ENCODE measurements at places on chromosomes 13 and 19.

DNA sequence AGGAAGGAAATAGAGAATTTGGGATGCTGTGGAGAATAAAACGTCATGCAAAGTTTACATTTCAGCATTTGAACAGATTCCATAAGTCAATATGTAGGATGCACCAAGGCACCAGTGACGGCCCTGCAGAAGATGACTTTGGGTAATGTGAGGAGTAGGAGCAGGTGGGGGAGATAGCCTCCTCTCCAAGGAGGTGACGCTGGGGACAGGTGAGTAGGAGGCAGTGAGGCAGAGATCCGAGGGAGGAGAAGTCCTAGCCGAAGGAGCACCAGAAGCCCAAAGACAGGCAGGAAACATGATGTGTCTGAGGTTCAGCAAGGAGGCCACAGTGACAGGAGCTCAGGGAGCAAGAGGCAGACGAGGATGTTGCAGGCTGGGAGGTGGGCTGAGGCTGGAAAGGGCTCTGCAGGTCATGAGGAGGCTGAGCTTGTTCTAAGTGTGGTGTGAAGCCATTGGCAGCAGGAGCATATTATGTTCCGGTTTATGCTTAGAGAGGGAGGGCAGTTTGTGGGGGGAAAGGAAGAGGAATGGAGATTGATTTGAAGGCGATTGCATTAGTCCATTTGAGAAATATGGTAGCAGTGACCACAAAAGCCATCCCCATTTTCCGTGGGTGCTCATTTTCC is 55.7 kb upstream of the C1QTNF9 start:
- no peak for DNase-seq

DNA sequence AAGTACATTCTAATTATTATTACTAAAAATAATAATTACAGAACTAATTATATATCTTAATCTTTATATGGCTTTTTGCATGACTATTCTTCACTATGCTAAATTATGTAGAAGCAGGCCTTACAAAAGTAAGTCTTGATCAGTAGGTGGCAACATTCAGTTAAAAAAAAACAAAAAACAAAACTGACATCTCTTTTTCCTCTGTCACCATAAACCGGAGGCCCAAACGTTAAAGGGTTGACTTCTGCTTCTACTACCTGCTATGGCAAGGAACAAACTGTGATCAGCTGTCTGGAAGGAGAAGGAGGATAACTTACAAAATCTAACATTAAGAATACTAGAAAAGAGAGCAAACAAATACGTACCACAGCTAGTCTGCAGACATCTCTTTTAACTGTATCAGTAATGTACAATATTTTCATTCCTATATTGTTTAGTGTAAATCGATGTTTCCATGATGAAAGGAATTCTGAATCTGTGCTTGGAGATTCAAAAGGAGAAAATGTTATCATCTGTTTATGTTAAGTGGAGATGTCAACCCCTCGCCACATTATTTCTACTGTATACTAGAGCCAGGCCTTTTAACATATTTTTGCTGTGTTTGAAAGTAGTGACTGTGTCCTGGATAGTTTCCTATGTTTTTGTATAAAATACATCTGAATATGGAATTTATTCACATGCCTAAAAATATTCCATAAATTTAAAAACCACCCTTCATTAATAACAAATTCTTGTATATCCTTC is 1525.4 kb downstream of the SLITRK1 start:
- DNase-seq = no peak

- DNase-seq = no peak
Observed at GRCh38 chr19:39936622-39937021, 2.2 kb upstream of the FCGBP start.

DNA sequence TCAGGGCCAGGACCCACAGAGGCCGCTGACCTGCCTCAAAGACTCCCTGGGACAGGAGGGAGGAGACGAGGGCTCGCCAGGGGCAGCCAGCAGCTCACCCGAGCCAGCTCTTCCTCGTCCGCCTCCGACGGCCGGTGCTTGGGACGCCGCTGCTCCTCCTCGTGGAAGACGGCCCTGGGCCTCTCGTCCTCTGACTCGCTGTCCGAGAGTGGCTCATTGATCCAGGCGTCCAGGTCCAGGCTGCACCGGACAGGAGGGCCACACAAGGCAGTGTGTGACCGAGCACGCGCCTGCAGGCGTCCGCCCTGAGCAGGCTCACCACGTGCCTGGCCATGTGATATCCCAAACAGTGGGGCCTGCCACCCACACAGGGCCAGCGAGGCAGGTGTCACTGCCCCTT is 19.8 kb downstream of the IZUMO4 start:
- no peak for DNase-seq

GRCh38 chr13:23619068-23619855 is 49.0 kb downstream of the TNFRSF19 start:
- no peak for DNase-seq

GRCh38 chr13:30253830-30254229 is 53.5 kb downstream of the KATNAL1 start:
- no peak for DNase-seq

- DNase-seq = no peak
Observed at GRCh38 chr13:46267166-46267565, 55.4 kb downstream of the LRRC63 start.

DNA sequence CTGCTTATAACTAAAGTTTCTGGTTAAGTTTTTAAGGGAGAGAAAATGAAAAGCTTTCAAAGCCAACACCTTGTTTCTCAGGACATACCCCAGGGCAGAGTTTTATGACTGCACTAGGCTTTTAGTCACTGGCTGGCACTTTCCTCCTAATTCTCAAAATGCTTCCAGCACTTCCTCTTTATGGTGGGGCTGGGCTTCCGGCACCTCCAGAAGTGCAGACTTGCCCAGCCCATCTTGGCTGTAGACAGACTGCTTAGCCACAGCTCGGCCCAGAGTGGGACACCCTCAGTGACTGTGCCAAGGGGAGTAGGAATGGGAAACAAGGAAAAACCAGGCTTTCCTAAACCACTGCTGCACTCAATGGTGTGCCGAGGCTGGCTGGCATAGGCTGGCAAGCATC is 23.2 kb upstream of the GTF3A start:
- no peak for DNase-seq

DNA sequence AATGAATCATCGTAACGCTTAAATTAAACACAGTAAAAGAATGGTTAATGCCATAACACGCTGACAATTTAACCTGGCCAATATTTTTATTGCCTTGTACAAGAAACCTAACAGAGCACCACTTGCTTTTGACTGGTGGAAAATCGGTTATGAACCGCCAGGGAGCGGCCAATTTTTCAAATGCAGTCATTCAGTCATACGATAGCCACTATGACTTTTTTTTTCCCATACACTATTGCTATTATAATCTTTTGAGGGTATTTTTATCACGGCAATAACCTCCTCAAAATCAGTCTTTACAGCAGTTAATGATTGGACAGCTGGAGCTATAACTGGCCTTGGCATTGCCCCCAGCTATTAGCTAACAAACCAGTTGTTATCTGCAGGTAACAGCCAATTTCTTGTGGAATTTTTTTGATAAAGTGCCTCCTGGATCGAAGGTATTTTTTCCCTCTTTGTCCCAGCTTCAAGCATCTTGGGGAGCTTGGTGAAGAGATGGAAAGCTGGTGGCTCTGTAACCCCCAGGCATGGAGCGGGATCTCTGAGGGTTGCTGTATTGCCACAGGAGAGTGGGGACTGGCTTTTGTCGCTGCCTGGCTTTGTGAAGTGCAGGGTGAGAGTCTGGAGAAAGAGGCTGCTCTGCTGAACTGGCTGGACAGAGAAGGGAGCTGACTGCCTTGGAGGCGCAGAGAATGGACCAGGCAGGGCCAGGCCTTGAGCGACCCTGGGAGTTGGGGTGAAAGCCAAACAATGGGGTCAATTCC is 198.4 kb upstream of the ZNF536 start:
- DNase-seq = no peak

DNA sequence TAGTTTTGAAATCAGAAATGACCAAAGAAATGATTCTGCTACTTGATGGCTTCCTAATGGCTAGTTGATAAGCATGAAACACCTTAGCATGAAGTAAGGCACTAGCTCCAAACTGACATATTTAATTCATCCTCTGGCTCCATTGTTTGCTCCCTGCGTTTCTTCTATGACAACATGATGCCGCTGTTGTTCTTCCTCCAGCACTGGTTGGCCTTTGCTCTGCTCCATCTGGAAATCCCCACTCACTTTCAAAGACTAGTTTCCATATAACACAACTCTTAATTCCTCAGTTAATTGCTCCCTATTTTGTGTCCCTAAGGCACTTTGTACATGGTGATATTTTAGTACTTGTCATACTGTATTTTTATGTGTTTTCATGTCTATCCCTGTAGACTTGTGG is 151.6 kb downstream of the GPC6 start:
- no peak for DNase-seq

Measured in activated CD8-positive, alpha-beta memory T cell treated with anti-CD3 and anti-CD28 coated beads for 1 hour (primary cell).